CD4-positive, alpha-beta T cell treated with Interleukin-1 beta for 1 hour (primary cell): ENCODE measurements at places on chromosomes 11 and 22.

DNA sequence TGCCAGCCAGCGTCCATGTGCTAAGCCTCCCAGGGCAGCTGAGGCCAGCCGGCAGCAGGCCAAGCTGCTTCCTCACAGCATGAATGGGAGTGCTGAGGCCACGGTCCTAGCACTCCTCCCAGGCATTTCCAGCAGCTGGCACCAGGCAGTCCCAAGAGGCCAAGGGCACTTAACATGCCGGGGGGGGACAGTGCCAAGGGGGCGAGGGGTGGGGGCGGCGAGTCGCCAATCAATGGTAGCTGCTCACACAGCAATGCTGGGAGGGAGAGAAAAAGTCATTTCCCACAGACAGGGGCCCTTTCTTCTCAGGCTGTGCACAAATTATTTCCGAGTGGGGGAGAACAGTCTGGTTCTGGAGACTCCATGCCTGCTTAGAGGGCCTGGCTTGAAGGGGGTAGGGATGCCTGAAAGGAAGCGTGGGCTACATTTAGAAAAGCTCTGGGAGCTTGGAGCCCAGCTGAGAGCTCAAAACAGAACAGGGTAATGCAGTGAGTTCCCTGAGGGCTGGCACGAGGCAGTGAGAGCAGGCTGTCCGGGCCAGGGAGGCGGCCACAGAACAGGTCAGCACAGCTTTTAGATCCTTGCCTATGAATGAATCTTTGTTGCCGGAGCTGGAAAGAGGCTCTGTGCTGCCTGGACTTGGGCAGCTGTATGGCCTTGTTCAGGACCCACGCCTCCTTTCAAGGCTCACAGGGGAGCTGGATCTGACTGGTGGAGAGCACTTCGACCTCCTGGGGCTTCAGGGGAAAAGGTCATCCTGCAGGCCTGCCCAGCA is 14.4 kb upstream of the TBC1D10A start:
- DNase-seq: no peak

DNA sequence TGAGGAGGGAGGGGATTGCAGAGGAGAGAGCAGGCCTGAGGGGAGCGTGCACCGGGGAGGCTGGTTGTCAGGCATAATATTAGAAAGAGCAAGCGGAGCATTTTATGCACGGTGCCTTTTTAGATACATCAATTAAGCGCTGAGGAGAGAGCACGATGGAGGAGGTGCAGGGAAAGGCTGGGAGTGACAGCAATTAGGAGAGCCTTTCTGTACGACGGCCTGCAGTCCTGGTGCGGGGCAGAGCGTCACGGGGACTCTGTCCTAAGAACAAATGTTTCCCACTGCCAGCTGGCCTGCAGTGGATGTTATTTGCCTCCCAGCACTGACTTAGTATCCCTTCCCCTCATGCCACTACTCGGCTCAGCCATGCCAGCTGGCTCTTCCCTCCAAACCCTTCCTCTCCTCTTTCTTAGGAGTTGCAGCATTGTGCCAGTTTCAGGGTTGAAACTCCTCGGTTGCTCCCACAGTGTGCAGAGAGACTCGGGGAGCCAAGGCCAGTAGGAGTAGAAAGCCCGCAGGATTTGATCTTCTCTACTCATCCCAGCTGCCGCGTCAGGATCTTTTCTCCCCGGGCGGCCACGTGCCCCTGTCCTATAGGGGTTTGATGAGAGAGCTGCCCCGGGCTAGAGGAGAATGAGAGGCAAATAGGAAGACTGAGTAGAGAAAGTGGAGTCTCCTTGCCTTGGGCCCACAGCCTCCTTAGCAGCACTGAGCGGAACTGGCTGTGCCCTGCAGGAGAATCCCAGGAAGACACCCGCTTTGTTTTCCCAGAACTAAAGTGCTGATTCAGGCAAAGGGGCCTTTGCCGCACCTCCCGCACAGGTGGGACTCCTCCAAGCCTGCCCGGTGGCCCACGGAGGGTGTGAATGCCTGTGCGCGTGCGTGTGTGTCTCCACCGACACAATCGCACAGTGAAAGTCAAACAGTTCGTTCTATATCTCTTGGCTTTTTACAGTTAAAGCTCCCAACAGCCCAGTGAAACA is 875.3 kb downstream of the NTM start:
- DNase-seq: no peak

DNA sequence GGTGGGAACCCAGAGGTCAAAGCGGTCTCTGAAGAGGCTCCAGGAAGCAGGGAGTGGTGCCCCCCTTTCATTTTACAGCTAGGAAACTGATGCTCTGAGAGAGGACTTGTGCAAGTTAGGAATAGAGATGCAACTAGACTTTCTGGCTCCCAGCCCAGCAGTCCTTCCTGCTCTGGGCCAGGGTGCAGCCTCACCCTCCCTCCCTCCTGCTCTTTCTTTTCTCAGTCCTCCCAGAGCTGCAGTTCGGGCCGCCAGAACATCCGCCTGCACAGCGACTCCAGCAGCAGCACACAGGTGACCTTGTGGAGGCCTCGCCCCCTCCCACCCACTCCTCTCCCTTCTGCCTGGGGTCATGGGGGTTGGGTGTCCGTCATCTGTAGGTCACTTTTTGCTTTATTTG is 51.5 kb downstream of the LHFPL7 start:
- no peak for DNase-seq

GRCh38 chr11:2164861-2165555 is 4.0 kb upstream of the INS start:
- no peak for DNase-seq

DNA sequence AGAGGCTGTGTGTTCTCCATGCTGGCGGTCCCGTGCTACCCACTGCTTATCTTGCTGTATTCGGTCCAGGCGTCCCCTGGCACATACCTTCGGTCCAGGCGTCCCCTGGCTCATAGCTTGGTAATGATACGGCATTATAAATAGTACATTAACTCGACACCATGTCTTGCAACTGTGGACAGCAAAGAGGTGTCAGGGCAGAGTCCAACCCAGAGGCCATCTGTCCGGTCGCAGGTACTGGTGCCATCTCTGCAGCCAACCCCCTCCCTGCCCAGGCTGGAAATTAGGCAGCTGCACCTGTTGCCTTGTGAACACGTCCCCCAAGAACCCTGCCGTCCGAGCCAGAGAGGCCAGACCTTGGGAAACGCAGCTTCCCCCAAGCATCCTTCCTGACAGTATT is 634.3 kb downstream of the BRD1 start:
- DNase-seq: no peak

GRCh38 chr11:69745201-69745600 is 29.9 kb downstream of the FGF4 start:
- DNase-seq: no peak
